ENCODE measurements at places on chromosomes 7 and 10.
A peak's percentile ranks its signal among the peaks of the same experiment; 100 is the strongest.

- peak; percentile 32 for DNase-seq
Measured at GRCh38 chr10:63477927-63478326, 12.2 kb upstream of the JMJD1C start.

GRCh38 chr10:88039496-88040200 lies 176.2 kb downstream of the PTEN start:
- DNase-seq = no peak

DNA sequence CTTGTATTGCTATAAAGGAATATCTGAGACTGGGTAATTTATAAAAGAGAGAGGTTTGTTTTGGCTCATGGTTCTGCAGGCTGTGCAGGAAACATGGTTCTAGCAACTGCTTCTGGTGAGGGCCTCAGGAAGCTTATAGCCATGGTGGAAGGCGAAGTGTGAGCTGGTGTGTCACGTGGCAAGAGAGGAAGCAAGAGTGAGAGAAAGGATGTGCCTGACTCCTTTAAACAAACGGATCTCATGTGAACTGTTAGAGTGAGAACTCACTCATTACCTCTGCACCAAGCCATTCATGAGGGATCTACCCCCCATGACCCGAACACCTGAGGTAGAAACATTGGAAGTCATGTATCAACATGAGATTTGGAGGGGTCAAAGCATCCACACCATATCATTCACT lies 7.7 kb upstream of the ITPRIP start:
- DNase-seq = no peak

GRCh38 chr10:62796896-62797295 lies 7.6 kb upstream of the ADO start:
- no peak for DNase-seq

- DNase-seq = no peak
Measured at GRCh38 chr7:86863452-86863851, 196.0 kb downstream of the ELAPOR2 start.

DNA sequence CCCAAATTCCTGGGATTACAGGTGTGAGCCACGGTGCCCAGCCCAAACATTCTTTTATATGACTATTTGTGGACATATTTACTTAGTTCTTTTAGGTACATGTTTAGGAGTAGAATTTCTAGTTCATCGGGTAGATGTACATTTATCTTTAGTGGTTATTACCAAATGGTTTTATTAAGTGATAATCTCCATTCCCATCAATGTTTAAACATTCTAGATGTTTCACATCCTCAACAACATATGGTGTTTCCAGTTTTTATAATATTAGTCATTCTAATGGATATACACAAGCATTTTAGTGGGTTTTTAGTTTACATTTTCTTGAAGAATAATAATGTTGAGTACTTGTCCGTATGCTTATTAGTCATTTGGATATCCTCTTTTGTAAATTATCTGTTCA lies 131.7 kb downstream of the RTKN2 start:
- DNase-seq = no peak

GRCh38 chr7:89072081-89072480 lies 276.5 kb upstream of the TEX47 start:
- DNase-seq = peak; percentile 31

DNA sequence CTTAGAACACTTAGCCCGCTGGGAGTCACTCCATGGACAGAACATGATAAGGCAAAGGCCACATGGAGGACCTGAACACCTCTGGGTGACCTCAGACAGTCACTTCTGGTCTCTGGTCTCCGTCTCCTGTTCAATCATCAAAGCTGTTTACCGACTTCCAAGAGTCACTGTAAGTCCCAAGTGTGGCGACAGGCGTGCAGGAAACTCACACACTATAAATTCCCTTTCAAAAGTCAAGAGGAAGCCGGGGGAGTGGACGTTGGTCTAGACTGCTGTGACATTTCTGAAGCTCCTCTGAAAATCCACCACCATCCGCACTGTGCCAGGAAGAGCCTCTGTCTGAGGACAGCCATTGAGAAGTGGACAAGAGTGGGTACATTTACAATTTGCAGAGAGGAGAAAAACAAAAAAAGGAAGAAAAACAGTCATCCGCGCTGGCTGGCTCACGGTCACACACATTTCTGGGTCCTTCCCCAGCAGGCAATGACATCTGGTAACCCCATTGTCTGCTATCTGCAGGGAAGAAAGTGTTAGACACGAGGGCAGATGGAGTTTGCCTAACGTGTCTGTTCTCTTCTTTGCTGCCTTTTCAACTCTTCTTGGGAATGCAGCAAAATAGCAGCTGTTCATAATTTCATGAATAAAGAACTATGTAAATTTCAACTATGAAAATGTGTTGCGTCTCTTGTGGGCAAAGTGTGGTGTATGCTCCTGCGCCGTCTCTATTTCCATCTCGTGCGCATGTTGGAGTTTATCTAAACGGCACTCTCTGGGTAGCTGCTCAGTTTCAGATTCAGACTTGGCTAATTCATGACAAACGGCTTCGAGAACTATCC lies 32.9 kb upstream of the CUX1 start:
- no peak for DNase-seq

DNA sequence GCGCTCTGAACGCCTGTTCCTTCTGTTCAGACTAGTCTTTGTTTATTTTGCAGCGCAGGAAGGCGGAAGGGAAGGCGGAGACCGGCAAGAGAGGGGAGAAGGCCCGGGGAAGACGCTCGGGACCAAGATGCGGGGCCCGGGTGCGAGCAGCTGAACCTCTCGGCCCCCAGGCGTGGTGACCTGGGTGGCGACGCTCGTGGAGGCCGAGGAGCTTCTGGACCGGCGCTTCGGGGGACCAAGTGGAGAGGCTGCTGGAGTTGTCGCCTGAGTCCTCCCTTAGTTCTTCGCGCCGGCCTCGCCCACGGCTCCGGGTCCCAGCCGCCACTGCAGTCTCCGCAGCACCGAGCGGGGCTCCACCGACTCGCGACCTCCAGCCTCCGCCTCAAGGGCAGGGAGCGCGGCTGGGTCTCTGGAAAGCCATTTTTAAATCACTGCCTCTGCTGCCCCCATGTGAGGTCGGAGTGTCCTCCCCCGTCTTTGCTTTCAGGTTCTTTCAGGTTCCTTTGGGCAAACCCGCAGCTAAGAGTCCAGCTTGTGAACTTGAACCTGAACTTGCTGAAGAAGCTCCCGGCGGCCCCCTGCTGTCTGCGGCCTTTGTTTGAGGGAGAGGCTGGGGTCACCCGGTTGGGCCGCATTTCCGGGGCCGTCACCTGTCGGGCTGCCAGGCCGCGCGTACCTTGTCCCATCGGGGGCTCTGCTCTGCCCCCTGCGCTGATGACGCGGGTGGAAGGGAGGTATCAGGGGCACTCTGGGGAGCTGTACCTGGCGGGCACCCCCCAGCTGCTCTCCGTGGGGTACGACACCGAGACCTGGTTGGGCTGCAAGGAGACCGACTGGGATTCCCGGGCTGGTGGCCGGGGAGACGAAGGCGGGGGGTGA lies 136.0 kb downstream of the KIF20B start:
- DNase-seq = peak; percentile 11

GRCh38 chr10:11527691-11528255 lies 83.7 kb downstream of the USP6NL start:
- DNase-seq = no peak

GRCh38 chr10:49526619-49527018 lies 12.3 kb downstream of the ERCC6 start:
- peak; percentile 42 for DNase-seq

Measured in hematopoietic multipotent progenitor cell treated with erythropoietin and hydrocortisone succinate and interleukin-3 and kit ligand, for 6 days (in vitro differentiated cells).